Muscle of leg (tissue), 16 donors: ENCODE measurements at places on chromosomes 4 and X. TPM values are rescaled to one million over a fixed set of nuclear protein-coding genes. Genes with fewer than 3 reads are reported as not detected.

- H3K4me1 ChIP-seq, result no peaks in the 10 kb centered on the region
- DNase-seq, result no peak
- H3K4me3 ChIP-seq, result no peak overlapping the region
- H3K36me3 ChIP-seq, result no peaks in the 10 kb centered on the region
- peaks cover 9% of the 10 kb centered on the region for H3K27me3 ChIP-seq
Measured at GRCh38 chrX:16977771-16978170, 31.3 kb downstream of the REPS2 start.

GRCh38 chrX:23770142-23770541, 12.8 kb upstream of the SAT1 start:
- DNase-seq, result no peak
- no peak overlapping the region for H3K4me3 ChIP-seq
- H3K27ac ChIP-seq, result no peak overlapping the region
- no peaks in the 10 kb centered on the region for H3K4me1 ChIP-seq
- H3K27me3 ChIP-seq, result peaks cover 2% of the 10 kb centered on the region

DNA sequence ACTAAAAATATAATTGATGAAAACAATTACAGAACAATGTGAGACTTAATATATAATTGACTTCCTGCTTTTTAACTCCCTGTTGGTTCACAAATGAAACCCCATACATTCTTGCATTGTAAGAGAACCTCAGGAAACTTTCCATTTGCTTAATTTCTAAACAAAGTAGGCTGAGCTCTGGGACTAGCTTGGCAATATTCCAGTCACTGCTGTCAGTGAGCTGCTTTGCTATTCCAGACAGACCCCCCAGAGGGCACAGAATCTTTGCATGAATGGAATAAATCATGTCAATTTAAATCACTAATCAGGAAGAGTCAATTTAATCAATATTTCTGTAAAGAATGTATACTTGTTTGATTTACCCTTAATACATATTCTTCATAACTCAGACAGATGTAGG, 110.6 kb downstream of the NEXMIF start:
- no peaks in the 10 kb centered on the region for H3K27me3 ChIP-seq
- no peaks in the 10 kb centered on the region for H3K4me1 ChIP-seq
- peak; percentile 7 for DNase-seq
- H3K36me3 ChIP-seq, result no peaks in the 10 kb centered on the region

DNA sequence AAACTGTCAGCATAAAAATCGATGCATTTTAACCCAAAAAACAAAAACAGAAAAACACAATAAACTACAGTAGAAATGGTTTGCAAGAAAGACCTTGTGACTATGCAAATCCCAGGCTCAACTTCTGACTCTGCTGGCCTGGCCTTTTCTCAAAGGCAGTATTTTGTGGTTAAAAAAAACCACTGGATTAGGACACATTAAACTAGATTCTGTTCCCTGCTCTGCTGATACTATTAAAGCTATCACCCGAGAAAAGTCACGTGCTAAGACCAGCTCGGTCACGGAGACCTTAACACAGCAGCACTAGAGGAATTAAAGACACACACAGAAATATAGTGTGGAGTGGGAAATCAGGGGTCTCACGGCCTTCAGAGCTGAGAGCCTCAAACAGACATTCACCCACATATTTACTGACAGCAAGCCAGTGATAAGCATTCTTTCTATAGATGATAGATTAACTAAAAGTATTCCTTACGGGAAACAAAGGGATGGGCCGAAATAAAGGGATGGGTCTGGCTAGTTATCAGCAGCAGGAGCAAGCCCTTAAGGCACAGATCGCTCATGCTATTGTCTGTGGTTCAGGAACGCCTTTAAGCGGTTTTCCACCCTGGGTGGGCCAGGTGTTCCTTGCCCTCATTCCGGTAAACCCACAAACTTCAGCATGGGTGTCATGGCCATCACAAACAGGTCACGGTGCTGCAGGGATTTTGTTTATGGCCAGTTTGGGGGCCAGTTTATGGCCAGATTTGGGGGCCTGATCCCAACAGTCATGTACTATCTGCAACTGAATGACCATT, 16.1 kb downstream of the CBR4 start:
- H3K27ac ChIP-seq, result no peak overlapping the region
- no peaks in the 10 kb centered on the region for H3K27me3 ChIP-seq
- peaks cover 2% of the 10 kb centered on the region for H3K4me1 ChIP-seq
- peaks cover 12% of the 10 kb centered on the region for H3K36me3 ChIP-seq

DNA sequence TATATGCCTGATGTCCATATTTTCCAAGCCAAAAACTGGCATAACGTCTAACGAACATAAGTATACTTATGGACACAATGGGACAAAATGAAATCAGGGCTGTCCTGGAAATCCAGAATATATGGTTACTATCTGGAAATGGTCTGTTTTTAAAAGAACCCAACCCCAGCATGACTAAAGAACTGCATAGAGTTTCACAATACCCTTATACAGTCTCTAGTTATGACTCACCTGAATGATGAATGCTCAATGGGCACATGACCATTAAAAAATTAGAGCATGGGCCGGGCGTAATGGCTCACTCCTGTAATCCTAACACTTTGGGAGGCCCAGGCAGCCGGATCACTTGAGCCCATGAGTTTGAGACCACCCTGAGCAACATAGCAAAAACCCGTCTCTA, 31.8 kb downstream of the AMMECR1 start:
- no peaks in the 10 kb centered on the region for H3K36me3 ChIP-seq
- peaks cover 7% of the 10 kb centered on the region for H3K27me3 ChIP-seq
- no peak overlapping the region for H3K4me3 ChIP-seq
- no peaks in the 10 kb centered on the region for H3K4me1 ChIP-seq
- H3K27ac ChIP-seq, result no peak overlapping the region
- DNase-seq, result no peak

- H3K27ac ChIP-seq, result peak overlapping the region; percentile 38
- H3K36me3 ChIP-seq, result peaks cover 16% of the 10 kb centered on the region
- DNase-seq, result peak; percentile 73
- no peak overlapping the region for H3K4me3 ChIP-seq
- peaks cover 58% of the 10 kb centered on the region for H3K4me1 ChIP-seq
Measured at GRCh38 chr4:52868133-52868532, 6.0 kb downstream of the RASL11B start.

The GLRB gene
- 8.9 TPM for total RNA-seq
